ENCODE measurements at places on chromosomes 2 and 18.

DNA sequence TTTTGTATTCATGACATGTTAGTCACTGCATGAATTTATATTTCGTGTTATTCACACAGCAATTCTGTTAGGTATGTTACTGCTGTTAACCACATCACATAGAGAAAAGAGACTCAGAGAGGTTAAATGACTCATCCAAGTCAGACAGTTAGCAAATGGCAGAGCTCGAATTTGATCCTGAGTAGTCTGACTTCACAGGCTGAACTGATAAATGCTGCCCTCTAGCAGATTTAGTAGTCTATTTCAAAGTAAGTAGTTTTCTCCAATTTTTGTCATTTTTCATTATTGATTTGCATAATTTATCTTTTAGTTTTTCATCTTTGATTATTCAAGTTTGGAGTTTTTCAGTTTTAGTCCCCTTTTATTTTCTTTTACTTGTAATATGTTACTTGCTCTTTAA is 58.3 kb downstream of the WDR7 start:
- no peak for DNase-seq

- no peak for DNase-seq
These were observed 27.8 kb downstream of the MEX3C start for GRCh38 chr18:51169731-51170130.

- no peak for DNase-seq
These were observed 479.3 kb upstream of the HS6ST1 start for GRCh38 chr2:128797937-128798336.

GRCh38 chr2:54497763-54498680 is 41.9 kb downstream of the SPTBN1 start:
- DNase-seq = no peak

GRCh38 chr2:168194784-168195522 is 52.4 kb downstream of the STK39 start:
- no peak for DNase-seq

GRCh38 chr2:236571145-236571544 is 1.5 kb downstream of the ACKR3 start:
- DNase-seq = no peak

DNA sequence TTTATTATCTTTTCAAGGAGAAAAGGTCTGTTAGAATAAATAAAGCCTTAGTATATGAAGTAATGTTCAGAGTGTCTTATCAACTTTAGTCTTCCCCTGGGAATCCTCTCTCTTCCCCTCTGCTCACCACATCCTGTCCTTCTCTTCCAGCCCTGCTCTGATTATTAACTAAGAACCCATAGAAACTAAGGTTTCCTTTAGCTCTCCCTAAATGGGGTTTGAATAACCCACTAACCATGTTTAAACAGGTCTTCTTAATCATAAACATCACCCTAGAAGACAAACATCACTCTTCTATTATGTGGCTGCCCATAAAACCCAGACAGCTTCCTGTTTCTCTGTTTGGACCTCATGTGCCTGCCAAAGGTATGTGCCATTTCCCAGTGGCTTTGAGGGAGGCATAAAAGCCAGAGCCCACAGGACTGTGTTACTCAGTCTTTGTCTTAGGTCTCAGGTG is 50.1 kb downstream of the SLC14A1 start:
- no peak for DNase-seq

DNA sequence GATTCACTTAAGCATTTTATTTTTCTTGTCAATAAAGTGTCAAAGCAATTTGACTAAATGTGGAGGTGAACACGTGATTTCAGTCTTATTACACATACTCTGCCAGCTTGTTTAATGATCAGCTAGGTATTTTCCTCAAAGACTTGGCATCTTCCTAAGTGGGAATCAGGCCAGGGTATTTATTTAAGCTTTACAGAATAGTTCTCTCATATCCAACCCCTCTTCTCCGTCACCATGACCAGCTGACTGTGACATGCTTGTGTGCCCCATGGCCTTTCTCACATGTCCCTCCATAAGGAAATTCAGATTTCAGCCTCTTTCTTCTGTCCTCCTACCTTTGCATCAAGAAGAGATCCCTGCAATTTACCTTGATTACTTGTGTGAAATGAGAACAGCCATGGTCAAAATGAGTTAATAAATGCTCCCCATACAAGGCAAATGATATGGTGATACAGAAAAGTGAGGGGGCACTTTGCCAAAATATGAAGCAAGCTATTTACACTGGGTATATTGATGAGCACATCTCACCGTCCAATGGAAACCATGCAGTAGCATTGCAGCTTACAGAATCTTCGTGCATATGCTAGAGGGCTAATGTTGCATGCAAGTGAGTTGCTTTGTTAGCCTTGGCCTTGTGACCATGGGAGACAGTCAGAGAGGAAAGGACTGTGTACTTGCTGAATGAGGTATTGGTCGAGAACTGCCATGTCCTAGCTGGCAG is 202.2 kb downstream of the RNF152 start:
- DNase-seq = no peak

- DNase-seq = no peak
These were observed 59.9 kb upstream of the PID1 start for GRCh38 chr2:229330952-229331351.

DNA sequence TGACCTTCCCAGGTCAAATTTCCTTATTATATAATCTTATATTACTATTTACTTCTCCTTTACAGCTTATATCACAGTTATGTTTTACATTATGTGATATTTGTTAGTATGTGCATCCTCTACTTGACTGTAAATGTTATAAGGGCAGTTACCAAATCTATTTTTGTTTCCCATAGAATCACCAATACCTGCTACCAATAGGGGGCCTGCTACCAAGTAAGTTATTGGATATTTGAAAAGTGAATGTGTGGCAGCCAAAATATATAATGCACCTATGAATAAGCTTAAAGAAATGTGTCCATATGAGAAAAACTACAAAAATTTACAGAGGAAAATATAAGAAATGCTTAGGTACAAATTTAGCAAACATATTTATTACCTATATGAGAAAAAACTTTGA is 23.9 kb upstream of the CTAGE1 start:
- no peak for DNase-seq

DNA sequence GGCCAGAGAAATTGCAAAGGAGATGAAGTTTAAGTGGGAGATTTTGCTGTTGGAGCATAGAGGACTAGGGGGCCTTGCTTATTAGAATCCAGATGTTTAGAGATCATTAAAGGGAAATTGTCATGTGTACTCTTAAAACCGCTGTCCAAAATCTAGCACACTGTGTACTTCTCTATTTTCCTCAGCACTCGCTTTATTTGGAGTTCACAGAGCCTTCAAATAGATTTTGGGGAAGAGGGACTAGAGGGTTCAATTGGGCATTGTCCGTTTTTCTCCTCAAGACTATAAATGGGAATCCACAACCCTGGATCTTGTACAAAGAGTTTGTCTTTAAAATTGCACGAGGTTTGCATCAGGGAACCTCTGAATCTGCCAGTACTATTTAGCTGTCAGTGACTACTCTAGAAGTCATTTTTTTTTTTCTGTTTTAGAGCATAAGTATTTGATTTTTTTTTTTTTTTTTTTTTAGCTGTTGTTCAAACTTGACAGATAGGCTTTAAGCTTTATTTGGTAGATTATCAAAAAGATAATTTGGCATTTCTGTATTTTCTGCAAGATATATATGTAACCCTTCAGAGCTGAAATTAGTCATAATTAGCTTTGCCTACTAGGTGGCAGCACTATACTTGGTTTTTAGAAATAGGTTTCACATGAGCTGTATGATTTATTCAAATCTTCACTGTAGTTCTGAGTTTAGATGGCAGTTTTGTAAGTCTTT is 14.2 kb downstream of the PMS1 start:
- DNase-seq = no peak

DNA sequence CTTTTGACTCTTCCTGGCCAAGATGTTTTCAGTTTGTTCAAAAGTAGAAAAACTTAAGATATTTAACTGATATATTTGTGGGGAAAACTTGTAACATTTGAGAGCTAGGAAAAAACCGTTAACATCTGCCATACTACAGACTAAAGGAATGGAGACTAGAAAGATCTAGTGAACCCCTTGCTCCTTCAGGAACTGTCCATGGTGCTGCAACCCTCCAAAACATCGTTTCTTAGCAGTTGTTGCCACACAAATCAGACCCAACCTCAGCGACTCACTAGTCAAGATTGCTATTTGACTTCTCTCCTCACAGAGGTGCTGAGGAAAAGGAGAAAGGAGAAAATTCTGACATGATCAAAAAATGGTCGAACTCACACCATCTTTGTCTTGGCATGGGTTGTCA is 393.8 kb upstream of the LYPD1 start:
- DNase-seq = no peak

- DNase-seq = no peak
These were observed 13.1 kb downstream of the CHST10 start for GRCh38 chr2:100404411-100404810.

GRCh38 chr2:80363791-80364349 is 59.3 kb upstream of the LRRTM1 start:
- DNase-seq = no peak

DNA sequence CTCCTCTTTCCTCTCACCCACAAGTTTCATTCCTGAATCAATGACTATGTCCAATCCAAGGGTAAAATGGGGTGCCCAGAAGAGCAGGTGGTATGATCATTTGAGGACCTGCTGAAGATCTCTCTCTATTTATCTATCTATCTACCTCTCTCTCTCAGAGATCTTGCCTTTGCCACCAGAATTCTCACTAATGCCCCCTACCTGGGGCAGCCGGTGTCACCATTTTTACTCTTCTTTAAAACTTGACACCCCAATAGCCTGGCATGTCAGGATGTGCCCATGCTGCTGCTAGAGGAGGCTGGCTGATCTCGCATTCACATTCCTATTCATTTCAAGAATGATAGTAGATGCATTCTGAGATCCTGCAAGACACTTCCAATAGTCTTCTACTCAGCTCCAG is 24.3 kb upstream of the RPIA start:
- DNase-seq = no peak

GRCh38 chr2:26687328-26687727 is 5.2 kb upstream of the KCNK3 start:
- DNase-seq = peak; percentile 75

- no peak for DNase-seq
These were observed 23.9 kb downstream of the PIAS2 start for GRCh38 chr18:46893360-46893759.

- DNase-seq = no peak
These were observed 27.6 kb upstream of the ADAM23 start for GRCh38 chr2:206415618-206416243.

DNA sequence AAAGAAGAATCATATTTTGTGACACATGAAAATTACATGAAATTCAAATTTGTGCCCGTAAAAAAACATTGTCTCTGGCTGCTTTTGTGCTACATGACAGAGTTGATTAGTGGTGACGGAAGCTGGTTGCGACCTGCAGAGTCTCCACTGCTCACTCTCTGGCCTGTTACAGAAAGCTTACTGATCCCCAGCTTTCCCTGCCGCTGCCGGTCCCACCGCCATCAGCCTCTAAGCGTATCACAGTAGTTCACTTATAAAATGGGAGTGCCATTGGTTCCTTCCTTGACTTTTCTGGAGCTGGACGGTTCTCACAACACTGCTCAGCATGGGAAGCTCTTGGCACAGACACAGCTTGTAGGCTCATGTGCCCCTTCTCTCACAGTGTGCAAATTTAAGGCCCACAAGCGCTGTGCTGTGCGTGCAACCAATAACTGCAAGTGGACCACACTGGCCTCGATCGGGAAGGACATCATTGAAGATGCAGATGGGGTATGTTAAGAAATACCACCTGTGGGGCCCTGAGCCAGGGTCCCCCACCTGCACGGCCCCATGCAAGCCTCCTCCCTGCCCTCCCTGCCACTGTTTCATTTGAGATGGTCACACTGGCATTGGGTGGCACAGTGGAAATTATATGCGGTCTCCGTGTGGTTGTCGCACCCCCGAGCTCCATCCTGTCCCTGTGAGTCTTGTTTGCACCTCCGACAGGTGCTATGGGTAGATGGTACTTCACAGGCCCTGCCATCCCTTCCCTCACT is 81.3 kb downstream of the DGKD start:
- no peak for DNase-seq

GRCh38 chr2:11514081-11514730 is 19.6 kb upstream of the GREB1 start:
- DNase-seq = no peak
